ENCODE measurements at places on chromosomes 6 and 20. TPM values are rescaled to one million over a fixed set of nuclear protein-coding genes. Genes with fewer than 3 reads are reported as not detected.

The CTSZ gene
- 189 TPM for total RNA-seq

The LGSN gene
- not detected for total RNA-seq

The HLA-DQA1 gene
- total RNA-seq: 0.16 TPM

The CLVS2 gene
- total RNA-seq: under 0.01 TPM

The HRH3 gene
- total RNA-seq: not detected

The POM121L2 gene
- not detected for total RNA-seq

The BEND6 gene
- total RNA-seq: 13.1 TPM

The HLA-DRA gene
- total RNA-seq: 0.17 TPM

The KCNK16 gene
- not detected for total RNA-seq

The ZNF337 gene
- total RNA-seq: 16.4 TPM

The TUBB2B gene
- 2.2 TPM for total RNA-seq

The TNNC2 gene
- 6.7 TPM for total RNA-seq

The TFB1M gene
- 15.9 TPM for total RNA-seq

The AIG1 gene
- 21.7 TPM for total RNA-seq

The PNPLA1 gene
- not detected for total RNA-seq

The BANF2 gene
- total RNA-seq: not detected

The RAET1L gene
- total RNA-seq: not detected

The RAD21L1 gene
- total RNA-seq: under 0.01 TPM

The MYH7B gene
- 0.26 TPM for total RNA-seq

The PRL gene
- not detected for total RNA-seq

The DEFB113 gene
- not detected for total RNA-seq

The LAMP5 gene
- not detected for total RNA-seq

The OR2H1 gene
- not detected for total RNA-seq

The GPX6 gene
- not detected for total RNA-seq

The BPIFB2 gene
- total RNA-seq: not detected

The VEGFA gene
- 164 TPM for total RNA-seq

The MICA gene
- 46.5 TPM for total RNA-seq

The GABRR2 gene
- 0.16 TPM for total RNA-seq

The ENPP4 gene
- total RNA-seq: 0.16 TPM

The EPPIN gene
- total RNA-seq: not detected

The FAM83C gene
- not detected for total RNA-seq

The TSPO2 gene
- total RNA-seq: not detected

The ZC2HC1B gene
- not detected for total RNA-seq

The PRPH2 gene
- 5.2 TPM for total RNA-seq

The PAK5 gene
- not detected for total RNA-seq

The GJA10 gene
- total RNA-seq: not detected

The SRMS gene
- not detected for total RNA-seq

The CCN5 gene
- 8.8 TPM for total RNA-seq

The PROCR gene
- 125 TPM for total RNA-seq

Data from bronchial smooth muscle cell (primary cell).